ENCODE measurements at places on chromosomes 1 and 21.

DNA sequence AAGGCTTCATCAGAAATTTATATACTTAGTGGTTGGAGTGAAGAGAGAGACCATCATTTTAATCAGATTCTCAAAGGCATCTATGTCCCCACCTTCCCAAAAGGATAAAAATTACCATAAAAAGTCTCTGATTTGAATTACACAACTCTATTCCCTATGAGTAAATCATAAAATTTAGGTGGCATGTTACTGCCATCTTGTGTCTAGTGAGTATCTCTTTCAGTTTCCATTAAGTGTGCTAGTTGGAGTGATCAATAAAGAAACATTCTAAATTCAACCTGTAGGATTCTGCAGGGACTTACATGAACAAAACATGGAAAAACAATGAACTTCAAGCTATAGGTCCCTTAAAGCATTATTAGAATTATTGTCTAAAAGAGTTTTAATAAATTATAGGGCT lies 655.4 kb downstream of the LTN1 start:
- peak; percentile 73 for DNase-seq

GRCh38 chr1:156914440-156914856 lies 6.0 kb upstream of the LRRC71 start:
- DNase-seq = peak; percentile 75

- DNase-seq = peak; percentile 22
Measured at GRCh38 chr1:46596846-46597245, 7.2 kb downstream of the MKNK1 start.

GRCh38 chr1:67818725-67819301 lies 14.5 kb downstream of the GNG12 start:
- no peak for DNase-seq

- DNase-seq = no peak
Measured at GRCh38 chr1:108668777-108669176, 7.9 kb upstream of the HENMT1 start.

DNA sequence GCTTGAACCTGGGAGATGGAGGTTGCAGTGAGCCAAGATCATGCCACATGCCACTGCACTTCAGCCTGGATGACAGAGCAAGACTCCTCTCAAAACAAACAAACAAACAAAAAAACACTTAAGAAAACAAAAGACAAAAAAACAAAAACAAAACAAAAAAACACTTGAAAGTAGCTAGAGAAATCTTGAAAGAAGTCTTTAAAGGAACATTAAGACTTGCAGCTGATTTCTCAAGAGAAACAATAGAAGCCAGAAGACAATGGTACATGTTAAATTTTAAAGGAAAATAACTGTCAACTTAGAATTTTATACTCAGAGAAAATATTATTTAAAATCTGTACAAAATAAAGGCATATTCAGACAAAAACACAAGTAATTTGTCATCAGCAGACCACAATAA lies 71.3 kb downstream of the HLX start:
- no peak for DNase-seq

DNA sequence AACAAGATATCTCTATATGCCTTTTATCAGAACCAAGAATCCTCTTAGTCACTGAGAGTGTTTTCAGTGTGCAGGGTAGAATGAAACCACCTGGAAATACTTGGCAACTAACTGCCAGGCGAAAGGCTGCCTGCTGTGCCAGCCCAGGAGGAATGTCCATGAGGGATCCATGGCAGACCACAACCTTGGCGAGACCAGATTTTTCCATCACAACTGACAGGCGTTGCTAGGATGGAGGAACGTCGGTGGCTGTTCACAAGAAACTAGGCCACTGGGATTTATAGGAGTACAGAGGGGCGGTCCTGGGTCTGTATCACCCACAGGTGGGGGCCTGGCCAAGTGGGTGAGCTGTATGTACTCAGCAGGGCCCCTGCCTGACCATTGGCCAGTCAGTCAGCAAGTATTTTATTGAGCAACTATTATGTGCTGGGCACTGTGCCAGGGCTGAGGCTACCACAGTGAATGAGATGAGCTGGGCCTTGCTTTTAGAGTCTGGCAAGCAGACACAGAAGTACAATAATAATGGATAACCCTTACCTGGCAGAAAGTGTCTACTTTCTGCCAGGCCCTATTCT lies 199.4 kb downstream of the FOXD2 start:
- peak; percentile 18 for DNase-seq

DNA sequence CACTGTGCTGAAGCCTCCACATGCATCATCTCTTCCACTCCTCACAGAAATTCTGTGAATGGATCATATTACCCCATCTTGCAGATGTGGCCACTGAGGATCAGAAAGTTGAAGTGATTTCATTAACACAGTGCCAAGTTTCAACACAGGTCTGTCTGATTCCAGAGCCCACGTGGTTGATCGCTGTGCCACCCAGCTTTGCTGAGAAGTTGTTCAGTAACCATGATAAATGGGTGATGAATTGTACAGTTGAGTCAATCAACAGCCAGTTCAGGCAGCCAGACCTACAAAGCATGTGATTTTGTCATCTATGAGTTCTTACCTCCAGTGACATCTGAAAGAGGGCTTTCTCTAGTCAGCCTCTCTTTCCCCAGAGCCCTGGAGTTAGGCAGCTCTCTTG lies 61.8 kb upstream of the GRHL3 start:
- DNase-seq = no peak

DNA sequence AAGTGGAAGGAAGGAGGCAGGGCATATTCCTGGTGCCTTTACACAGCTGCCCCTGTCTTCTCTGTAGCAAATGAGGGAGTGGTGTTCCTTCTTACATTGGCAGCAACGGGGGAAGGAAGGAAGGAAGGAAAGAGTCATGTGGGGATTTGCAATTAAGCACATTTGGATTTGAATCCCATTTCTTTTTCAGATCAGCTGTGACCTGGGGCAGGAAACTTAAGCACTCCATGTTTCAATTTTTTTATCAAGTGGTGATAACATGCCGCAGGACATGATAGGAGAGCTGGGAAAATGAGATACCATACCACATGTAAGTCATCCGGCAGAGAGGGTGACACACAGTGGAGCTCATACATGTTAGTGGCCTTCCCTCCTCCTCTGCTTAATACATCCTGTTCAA lies 186.8 kb downstream of the APP start:
- no peak for DNase-seq

DNA sequence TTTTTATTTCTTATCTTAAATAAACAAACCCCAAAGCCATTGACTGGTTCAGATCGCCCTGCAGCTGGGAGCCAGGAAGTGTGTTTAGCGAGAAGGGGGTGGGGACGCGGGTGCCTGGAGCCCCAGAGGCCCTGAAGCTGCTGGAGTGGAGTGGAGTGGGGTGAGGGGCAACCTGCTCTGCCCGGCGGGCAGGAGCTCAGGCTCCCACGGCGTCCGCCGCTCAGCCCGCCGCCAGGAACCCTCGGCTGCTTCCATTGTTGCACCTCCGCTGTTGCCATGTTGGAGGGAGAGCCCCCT lies 673 bp downstream of the PIK3C2B start:
- DNase-seq = peak; percentile 66

DNA sequence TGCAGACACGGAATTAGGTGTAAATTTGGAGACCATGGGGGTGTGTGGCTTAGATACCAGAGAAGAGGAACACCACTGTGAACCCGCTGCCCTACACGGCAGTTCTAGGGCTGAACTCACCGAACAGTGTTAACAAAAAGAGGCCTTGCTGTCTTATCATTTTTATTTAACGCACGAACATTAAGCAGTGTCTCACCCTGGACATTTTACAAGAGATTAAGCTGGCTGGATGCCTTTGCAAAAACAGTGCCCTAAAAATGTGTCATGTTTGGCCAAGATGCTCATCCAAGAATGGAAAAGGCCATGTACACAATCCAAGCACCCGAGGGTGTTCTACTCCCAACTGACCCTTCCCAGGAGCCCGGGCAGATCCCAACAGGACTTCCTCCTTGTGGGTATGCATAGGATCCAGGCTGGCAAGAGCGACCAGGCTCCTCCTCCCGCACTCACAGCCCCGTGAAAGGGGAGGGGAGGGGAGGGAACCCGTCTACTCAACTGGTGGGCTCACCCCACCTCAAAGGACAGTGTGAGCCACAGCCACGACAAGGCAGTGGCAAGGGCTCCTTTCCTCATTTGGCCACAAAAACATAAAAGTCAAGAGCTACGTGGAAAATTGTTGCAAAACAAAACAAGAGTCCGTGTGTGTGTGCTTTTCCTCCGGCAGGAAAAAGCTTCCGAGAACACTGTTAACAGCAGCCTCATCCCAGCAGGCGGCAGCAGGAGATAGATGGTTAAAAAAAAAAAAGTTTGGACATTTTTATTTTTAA lies 20.3 kb downstream of the C2CD2 start:
- peak; percentile 23 for DNase-seq

DNA sequence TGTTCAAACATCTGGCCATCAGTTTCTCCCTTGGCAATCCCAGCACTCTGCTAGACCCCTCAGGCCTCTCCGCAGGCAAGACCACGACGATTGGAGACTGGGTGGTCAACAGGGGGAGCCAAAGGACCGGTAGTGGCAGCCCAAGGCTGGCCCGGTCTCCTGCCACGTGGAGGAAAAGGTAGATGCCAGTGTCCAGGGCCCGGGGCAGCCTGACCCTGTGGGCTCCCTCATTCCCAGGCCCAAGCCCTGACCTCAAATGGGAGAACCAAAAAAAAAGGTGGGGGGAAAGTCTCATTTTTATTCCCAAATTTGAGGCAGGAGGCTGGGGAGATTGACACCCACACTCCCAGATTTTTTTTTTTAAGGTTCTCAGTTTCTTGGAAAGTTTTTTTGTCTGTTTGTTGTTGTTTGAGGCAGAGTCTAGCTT lies 24.8 kb downstream of the S100A6 start:
- peak; percentile 81 for DNase-seq

GRCh38 chr1:25773441-25774125 lies 26.4 kb upstream of the SELENON start:
- DNase-seq = peak; percentile 85
